CD4-positive, alpha-beta T cell (primary cell): ENCODE measurements at places on chromosomes 2 and 18.

GRCh38 chr2:160331258-160332025 lies 131.4 kb upstream of the ITGB6 start:
- no peak for DNase-seq

- DNase-seq, result peak; percentile 78
These were observed 209.4 kb upstream of the TRIB2 start for GRCh38 chr2:12507295-12507694.

- DNase-seq, result no peak
These were observed 136.2 kb downstream of the SP100 start for GRCh38 chr2:230552181-230552580.

- no peak for DNase-seq
These were observed 261.1 kb upstream of the FN1 start for GRCh38 chr2:215697003-215697402.

GRCh38 chr2:230669386-230669950 lies 43.2 kb upstream of the CAB39 start:
- no peak for DNase-seq

DNA sequence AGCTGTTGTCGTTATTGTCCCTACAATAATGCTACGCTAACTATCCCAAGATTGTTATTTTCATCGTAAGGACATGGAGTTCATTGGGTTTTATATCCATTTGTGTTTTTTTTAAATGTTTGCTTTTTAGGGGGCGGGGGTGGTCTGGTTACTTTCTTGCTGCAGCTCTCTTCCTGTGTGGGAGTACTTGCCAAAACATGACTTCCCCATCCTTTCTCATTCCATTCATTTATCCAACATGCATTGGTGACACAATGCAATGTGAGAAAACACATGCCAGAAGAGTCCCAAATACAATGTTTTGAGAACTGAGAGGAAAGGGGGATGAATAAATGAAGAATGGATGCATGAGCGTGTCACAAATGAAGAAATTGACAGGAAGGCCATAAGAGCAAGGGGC lies 55.9 kb downstream of the E2F6 start:
- no peak for DNase-seq

GRCh38 chr2:10449838-10450691 lies 1.9 kb upstream of the ODC1 start:
- no peak for DNase-seq

DNA sequence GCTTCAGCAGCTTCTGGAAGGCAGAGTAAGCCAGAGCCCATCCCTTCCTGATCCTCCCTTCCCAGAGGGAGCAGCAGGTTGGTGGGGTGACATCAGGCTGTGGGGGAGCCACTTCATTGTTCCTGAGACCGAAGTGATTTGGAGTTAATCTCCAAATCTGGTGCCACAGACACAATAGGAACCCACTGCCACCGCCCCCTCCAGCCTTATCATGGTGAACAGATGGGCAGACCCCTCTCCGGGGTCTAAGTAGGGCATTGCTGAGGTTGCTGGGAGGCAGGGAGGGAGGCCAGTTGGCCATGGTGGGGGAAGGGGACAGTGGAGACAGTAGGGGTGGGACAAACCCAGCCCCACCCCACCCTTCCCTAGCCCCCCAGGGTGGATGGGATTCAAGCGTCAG lies 25.6 kb upstream of the SLC35F6 start:
- DNase-seq, result no peak

GRCh38 chr2:9071032-9071431 lies 67.5 kb upstream of the MBOAT2 start:
- no peak for DNase-seq

DNA sequence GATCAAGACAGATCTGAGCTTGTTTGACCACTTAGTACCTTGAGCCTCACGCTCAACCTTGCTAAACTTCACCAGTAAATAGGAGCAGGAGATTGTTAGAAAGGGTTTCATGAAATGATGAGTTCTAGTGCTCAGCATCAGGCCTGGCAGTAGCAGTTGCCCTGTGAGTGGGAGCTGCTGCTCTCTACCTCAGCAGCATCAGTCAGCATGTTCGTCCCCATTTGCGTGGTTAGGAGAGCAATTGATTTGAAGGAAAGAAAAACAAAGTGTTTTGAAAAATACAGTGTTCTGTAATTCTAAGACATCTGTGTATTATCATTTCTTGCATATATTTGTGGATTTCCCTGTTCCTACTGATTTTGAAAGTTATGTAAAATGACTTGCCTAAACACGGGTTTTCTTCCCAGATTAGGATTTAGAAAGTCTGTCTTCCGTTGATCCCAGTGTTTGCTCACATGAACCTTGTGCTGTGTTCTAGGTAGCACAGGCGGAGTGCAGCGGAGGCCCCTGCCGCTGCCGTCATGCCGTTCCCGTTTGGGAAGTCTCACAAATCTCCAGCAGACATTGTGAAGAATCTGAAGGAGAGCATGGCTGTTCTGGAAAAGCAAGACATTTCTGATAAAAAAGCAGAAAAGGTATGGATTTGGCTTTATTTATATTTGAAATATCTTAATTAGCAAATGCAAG lies 47.0 kb downstream of the CAB39 start:
- DNase-seq, result no peak

DNA sequence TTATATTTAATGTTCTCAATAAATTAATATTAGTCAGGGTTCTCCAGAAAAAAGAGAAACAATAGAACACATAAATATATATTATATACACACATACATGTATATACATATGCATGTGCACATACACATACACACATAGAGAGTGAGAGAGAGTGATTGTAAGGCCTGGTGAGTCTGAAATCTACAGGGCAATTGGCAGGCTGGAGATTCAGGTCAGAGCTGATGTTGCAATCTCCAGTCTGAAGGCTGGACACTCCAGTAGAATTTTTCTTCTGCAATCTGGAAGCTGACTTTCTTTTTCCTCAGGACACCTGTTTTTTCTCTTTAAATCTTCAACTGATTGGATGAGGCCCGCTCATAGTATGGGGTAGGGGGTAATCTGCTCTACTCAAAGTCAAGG lies 3.2 kb downstream of the TMEM182 start:
- no peak for DNase-seq

GRCh38 chr2:64000630-64001381 lies 18.4 kb downstream of the VPS54 start:
- no peak for DNase-seq

GRCh38 chr2:2043394-2043793 lies 287.7 kb downstream of the MYT1L start:
- no peak for DNase-seq

GRCh38 chr2:127437056-127437455 lies 18.8 kb downstream of the PROC start:
- DNase-seq, result no peak

DNA sequence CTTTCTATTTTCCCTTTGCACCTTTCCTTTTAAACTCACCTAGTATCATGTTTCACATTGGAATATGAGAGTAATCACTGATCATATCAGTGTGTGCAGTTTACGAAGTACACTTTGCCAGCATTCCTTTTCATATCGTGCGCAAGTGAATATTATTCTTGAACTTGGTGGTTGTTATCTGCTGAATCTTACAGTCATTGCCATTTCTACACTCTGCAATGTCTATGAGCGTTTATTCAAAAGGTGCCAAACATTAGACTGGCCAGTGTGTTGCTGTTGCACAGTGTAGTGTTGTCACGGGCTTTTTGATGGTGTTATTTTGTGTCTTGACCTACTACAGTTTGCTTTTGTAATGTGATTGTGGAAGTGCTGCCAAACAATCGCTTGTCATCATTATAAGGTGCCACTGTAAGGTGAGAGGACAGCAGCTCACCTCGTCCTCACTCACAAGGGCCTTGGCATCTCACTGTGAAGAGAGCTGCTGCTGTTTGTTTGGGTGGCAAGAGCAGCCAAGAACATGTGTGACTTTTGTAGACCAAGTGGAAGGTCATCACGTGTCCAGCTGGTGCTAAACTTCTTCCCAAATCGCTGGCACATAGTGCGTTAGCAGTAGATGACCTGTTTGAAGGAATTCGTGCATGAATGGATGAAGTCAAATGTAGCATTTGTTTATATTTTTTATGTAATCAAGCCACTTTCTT lies 113.3 kb downstream of the MYO1B start:
- no peak for DNase-seq

GRCh38 chr18:79384834-79385233 lies 10.9 kb upstream of the NFATC1 start:
- no peak for DNase-seq

DNA sequence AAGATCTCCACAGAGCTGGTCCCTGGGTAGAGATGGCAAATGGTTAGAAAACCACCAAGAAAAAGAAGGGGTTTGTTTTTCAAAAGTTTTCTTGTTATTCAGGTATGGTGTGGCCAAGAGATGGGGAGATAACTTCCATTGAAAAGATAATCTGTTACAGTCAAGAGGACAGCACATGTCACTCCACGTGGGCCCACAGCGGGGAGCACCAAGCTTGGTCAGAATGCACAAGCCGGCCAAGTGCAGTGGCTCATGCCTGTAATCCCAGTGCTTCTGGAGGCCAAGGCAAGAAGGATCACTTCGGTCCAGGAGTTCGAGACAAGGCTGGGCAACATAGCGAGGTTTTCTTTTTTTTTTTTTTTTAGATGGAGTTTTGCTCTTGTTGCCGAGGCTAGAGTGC lies 6.0 kb upstream of the LCLAT1 start:
- DNase-seq, result no peak

GRCh38 chr2:64966839-64967238 lies 22.4 kb upstream of the SLC1A4 start:
- DNase-seq, result no peak

GRCh38 chr2:65040400-65041261 lies 15.6 kb upstream of the CEP68 start:
- peak; percentile 83 for DNase-seq

DNA sequence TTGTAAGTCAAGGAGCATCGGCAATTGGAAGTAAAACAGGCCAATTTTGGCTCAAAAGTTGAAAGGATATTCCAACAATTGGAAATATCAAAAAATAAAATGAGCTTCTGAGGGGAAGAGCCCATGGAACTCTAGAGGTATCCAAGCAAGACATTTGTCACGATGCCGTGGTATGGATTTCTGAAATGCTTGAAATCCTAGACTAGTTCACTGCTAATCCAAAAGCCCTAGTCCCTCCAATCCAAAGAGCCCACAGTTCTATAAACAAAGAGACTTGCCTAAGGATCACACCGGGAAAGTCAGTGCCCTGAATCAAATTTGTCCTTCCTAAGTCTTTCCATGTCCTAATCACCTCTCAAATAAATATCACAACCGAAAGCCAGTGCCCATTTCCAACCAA lies 85.1 kb downstream of the CLHC1 start:
- no peak for DNase-seq

DNA sequence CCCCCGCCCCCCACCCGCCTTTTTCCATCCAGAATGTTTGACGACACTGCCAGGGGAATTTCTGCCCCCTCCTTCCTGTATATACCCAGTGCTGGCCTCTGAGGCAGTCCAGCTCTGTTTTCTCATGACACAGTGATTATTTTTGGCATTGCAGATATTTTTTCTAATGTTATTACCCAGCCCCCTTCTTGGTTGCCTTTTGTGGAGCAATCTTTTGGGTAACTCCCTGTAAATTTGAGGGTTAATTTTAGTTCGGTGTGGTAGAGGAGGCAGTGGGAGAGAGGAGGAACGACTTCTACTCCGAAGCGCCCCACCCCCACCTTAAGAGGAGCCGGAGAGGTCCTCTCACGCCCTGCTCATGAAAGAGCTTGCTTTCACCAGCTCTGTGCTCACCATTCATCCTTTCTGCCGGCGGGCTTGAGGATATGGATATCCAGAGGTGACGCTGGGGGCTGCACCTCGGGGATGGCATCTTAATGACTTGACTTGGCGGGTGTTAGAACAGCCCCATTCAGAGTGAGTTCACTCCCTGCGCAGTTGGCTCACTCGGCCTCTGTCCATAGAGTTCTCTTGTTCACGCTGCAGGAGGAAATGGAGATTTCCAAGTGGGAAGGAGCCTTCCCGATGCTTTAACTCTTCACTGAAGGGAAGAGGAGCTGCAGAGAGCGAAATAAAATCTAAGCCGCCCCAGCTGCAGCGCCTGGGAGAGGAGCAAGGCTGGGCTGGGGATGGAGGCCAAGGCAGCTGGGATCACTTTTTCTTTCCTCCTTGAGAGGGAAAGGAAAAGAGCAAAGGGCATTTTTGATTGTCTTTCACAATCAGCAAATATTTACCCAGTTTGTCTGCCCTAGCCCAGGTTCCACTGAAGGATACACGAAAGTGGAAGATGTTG lies 38.4 kb downstream of the EPAS1 start:
- DNase-seq, result no peak

GRCh38 chr2:156666130-156666785 lies 230.1 kb downstream of the GPD2 start:
- no peak for DNase-seq

DNA sequence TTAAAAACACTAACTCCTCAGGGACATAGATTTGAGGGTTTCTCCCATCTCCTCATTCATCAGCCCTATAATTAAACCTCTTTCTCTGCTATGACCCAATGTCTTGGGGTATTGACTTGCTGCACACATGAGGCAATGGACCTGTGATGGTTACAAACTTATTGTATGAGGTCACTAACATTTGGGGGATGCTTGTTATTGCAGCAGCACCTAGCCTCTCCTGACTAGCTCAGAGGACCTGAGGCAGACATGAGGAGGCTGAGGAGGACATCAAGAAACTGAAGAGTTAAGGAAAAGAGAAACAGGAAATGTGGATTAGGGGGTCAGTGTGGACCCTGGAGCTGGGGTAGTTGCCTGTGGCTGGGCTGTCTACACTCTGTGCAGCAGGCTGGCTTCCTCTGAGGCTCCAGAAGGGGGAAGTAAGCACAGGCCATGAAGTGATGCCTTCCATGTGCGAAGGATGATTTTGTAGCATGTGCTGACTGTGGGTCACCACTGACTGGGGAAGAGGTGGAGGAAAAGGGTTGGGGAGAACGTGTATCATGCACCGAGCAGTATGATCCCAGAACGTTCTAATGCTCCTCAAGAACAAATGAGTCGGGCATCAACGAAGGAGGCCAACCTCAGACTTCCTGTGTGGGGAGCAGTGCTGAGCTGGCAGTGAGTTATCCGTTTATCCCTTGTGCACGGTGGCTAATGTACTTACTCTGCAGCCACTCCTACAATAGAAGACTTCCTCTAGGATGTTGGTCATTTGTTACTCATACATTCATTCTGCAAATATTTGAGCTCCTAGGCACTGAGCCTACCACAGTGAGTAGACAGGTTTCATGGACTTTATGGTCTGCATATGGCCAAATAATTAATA lies 42.1 kb upstream of the RFX8 start:
- DNase-seq, result peak; percentile 22

GRCh38 chr2:12052796-12053195 lies 306.4 kb downstream of the LPIN1 start:
- DNase-seq, result no peak

DNA sequence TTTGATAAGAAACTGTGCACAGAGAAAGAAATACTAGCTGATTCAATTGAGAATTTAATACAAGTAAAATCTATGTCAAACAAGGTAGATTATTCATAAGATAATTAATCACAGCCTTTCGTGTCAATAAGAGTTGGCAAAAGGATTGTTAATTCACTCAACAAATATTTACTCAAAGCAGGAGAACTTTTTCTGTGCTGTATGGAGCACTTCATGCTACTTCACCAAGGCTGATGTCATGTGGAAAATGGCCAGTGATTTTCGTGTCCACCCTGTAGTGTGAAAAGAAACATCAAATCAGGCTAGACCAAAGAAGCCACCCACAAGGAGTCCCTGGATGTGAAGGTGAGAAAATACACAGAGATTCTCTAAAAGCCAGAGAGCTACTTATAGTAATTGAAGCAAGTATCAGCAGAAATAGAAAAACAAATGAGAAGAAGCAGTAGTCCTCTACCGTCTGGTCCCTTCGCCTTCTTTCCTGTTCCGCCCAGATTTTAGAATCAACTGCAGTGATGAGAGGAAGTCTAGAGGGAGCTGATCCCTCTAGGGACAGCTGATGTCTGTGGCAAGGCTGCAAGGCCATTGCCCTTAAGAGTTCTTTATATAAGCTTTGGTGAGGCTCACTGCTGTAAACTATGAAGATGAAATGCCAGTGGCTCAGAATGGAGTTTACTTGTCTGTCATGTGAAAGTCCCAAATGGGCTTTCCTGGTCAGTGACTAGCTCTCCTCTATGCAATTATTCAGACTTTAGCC lies 201.3 kb upstream of the APCDD1 start:
- no peak for DNase-seq
